CD4-positive, alpha-beta T cell treated with Interleukin-6 at 100 ng/mL for 8 hours (primary cell): ENCODE measurements at places on chromosomes 13 and 19.

GRCh38 chr13:27037571-27037970 is 134.0 kb downstream of the USP12 start:
- no peak for DNase-seq

DNA sequence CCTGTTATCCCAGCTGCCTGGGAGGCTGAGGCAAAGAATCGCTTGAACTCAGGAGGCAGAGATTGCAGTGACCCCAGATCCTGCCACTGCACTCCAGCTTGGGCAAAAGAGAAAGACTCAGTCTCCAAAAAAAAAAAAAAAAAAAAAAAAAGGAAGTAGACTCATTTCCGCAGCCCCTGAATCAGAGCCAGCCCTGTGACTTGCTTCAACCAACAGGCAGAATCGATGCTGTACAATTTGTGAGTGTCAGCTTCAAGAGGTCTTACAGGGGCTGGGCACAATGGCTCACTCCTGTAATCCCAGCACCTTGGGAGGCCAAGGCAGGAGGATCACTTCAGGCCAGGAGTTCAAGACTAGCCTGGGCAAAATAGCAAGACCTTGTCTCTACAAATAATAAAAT is 12.8 kb downstream of the ANKRD27 start:
- DNase-seq: no peak

DNA sequence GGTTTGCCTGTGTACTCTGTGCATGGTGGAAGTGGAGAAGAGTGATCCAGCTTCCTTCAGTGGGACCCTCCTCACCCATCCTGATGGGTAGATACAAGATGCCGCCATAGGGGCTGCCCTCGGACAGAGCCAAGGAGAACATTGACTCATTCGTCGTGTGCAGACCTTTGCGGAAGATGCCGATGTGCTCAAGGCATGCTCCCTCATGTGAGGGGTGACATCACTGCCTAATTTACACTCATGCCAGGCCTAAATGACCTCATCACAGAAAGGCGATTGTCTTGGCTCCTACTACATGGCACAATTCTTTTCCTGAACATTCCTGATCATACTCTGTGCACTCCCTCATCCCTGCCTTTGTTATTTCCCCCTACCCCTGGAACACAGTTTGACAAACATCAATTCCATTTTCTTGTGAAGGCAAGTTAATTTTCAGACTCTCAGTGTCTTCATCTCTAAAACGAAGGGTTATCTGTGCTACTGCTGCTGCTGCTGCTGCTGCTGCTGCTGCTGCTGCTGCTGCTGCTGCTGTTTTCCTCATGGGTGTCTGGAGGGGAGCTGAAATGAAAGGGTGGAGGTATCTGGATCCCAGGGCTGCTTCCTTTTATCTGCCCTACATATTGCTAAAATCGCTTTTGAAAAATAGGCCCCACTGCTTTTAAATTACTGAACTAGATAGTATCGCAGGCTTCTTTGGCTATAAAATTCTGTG is 146.5 kb upstream of the ARGLU1 start:
- DNase-seq: no peak

DNA sequence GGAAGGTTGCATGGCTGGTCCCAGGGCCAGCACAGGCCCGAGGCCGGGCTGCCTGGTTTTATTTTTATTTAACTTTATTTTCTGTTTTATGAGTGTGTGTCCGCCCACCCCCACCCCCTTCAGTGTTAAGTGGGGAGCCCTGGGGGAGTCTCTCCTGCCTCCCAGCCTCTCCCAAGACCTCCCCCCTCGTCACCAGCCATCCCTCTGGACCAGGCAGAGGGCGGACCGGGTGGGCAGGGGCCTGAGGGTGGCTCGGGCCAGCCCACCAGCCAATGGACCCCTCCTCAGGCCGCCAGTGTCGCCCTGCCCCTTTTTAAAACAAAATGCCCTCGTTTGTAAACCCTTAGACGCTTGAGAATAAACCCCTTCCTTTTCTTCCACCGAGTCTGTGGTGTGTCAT is 531 bp upstream of the TGFBR3L start:
- no peak for DNase-seq

GRCh38 chr19:30854207-30854606 is 482.0 kb downstream of the ZNF536 start:
- no peak for DNase-seq

- no peak for DNase-seq
Observed at GRCh38 chr13:102816708-102817107, 17.8 kb downstream of the BIVM start.
